ENCODE measurements at places on chromosomes 3 and 15.
A peak's percentile ranks its signal among the peaks of the same experiment; 100 is the strongest.

DNA sequence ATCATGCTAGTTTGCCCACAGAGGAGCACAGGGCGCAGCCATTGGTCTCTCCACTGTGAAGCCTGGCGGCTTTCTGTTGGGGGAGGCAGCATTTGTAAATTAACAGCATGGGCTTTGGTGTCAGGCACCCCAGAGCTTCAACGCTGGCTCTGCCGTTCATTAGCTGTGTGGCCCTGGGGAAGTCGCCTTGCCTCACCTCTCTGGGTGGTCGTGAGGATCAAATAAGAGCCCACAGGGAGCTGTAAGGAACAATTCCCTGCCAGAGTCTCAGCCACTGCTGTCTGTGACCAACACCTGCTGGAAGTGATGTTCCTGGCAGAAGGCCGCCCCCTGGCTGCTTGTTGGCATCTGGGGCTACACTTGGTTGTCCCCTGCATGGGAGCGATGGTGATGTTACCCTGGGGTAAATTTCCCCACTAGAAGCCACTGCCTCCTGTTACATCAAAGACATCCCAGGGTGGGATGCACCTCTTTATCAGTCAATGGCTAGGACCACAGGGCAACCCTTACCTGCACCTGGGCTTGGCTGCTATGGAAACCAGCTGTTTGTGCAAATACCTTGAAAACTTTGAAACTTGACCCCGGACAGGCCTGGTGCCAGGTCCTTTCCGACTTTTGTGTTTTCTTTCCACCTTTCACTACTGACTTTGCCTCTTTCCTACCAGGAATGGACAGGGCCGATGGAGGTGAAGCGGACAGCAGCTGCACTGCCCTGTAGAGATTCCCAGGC is 36.9 kb downstream of the DNASE1L3 start:
- DNase-seq, result no peak

DNA sequence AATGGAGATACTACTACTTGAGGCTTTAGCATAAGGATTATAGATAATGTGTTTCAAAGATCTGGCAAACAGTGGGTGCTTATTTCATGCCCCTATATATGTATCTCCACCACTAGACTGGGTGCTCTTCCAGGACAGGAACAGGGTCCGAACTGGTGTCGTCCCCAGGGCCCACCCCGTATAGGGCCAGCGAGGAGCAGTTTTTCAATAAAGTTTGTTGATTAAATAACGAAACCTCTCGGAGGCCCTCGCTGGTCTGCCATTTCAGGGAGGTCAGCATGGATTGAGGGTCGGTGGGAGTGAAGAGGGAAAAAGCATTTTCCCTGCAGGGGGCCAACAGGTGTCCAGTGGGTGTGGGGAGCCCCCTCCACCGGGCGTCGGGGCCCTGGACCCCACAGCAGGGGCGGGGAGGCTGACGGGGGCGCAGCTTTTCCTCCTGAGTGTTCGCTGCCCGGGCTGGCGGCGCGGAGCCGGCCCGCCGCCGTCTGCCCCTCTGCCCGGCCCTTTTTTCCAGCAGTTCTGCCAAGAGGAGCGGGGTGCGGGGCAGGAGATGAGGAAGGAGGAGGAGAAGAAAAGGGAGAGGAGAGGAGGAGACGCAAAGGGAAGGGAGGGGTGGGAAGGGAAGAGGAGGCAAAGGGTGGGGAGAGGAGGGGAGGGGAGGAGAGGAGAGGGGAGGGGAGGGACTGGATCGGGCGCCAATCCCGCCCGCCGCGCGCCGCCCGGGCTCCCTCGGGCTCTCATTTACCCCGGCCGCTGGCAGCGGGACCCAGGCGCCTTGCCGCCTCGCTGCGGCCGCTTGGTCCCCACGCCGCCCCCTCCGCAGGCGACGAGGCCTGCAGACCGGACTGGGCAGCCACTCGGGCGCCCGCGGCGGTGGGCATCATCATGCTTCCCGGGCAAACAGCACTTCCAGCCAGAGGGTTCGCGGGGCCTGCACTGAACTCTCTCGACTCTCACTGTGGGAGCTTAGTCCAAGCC is 66.3 kb downstream of the ISG20 start:
- peak; percentile 1 for DNase-seq

- no peak for DNase-seq
Observed at GRCh38 chr15:31409171-31409570, 82.5 kb downstream of the KLF13 start.

DNA sequence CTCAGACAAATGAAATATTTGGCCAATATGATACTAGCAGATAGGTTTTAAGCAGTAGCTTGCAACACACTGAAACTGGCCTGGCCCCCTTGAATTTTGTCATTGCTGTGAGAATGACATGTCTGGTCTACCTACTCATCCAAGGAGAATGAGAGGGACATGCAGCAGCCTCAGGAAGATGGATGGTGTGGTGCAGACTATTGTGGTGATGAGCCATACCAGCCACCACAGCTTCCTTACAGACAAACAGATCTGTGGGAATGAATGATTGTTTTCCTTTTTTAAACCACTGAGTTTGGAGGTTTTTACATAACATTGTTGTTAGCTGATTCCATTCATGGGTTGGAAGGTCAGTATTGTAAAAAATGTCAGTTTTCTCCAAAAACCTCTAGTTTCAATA is 133.7 kb upstream of the POU1F1 start:
- no peak for DNase-seq

GRCh38 chr3:16076564-16076963 is 97.9 kb upstream of the GALNT15 start:
- DNase-seq, result no peak

GRCh38 chr15:65863106-65863505 is 6.2 kb upstream of the RAB11A start:
- DNase-seq, result no peak

DNA sequence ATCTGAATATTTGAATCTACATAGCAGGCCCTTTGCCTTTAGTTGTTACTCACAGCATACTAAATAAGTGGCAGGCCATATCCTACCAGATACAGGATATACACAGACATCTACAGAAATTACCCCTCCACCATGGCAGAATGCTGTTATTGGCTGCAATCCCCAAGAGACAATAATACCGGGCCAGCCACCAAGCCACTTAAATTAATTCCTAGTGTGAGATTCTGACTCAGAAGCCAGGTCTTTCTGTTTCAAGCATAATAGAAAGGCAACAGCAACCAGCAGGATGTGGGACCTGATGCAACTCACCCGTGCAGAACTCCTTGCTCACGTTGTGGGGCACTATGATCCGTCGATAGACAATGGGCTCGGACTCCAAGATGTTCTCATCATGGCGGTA is 39.8 kb downstream of the CLK3 start:
- no peak for DNase-seq

DNA sequence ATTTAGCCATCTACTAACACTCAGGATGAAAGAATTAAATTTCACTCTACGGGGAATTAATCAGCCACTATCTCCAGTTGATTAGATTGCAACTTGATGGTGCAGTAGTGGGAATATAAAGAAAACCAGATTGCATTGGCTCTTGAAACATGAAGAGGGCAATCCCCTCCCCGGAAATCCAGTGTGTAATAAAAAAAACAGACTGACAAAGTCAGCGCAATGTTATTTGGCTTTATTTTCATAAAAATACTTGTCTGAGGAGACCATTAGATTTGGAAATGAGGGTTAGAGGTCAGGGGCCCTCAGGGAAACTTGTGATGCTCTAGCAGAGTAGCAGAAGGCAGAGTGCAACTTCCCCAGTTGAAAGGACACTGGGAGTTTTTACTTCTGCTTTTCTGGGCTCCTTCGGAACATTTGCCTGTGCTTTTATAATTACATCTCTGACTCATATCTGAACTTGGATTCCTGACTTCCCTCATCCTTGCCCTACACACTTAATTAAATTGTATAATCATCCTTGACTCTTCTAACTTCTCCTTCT is 326.8 kb downstream of the TUSC7 start:
- DNase-seq, result no peak

DNA sequence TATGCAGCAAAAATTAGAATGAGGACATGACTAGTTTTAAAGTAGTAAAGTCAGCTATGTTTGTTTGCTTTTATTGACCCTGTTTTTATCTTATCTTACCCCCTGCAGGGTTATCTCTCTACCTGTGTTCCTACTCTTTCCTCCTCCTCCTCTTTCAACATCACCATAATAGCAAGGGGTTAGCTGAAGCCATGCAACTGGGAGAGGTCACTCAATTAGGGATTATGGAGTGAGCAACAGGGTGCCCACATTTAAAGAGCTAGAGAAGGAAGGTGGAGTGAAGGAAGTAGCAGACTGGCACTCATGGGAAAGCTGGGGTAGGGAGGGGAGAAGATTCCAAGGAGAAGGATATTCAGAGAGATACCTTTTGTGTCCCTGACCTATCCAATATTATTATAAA is 125.9 kb downstream of the LRTM1 start:
- DNase-seq, result no peak

DNA sequence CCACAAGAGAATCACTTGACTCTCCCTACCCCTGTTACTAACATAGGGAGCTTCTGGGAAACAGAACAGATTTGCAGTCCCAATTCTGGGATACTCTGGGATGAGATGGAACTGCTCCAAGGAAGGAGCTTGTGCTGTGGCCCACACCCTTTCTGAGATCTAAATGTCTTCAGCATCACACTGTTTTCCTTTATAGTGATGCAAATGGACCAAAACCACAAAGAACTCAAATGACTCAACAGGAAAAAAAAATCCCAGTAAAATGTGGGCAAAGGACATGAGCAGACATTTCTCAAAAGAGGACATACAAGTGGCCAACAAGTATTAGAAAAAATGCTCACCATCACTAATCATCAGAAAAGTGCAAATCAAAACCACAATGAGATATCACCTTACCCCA is 155.6 kb downstream of the NECTIN3 start:
- DNase-seq, result no peak

DNA sequence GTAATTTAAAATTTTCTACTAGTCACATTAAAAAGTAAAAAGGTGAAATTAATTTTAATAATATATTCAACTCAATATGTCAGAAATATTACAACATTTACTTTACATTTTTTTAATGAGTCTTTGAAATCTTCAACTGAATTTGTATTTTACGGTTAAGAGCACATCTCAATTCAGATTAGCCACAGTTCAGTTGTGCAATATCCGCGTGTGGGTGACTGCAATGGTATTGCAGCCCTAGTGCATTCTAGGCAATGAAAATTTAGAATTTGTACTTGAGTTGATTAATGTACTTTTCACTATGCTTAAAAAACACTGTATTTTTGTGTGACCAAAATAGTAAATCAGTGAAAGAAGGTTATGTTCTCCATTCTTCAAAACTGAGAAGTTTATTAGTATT is 57.3 kb downstream of the CEP63 start:
- no peak for DNase-seq

- no peak for DNase-seq
Observed at GRCh38 chr15:92533298-92533697, 122.3 kb downstream of the FAM174B start.

- DNase-seq, result no peak
Observed at GRCh38 chr3:138367911-138368310, 19.5 kb downstream of the MRAS start.

DNA sequence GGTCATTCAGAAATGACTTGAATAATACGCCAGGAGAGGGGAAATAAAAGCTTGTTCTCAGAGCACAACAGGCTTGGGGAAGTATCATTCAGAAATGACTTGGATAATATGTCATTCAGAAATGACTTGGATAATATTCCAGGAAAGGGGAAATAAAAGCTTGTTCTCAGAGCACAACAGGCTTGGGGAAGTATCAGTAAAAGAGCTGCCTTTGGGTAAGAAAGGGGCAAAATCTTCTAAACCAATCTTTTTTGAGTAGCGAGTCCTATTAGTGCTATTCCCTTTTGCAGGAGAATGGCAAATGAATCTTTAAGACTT is 20.9 kb downstream of the GABRR3 start:
- no peak for DNase-seq

DNA sequence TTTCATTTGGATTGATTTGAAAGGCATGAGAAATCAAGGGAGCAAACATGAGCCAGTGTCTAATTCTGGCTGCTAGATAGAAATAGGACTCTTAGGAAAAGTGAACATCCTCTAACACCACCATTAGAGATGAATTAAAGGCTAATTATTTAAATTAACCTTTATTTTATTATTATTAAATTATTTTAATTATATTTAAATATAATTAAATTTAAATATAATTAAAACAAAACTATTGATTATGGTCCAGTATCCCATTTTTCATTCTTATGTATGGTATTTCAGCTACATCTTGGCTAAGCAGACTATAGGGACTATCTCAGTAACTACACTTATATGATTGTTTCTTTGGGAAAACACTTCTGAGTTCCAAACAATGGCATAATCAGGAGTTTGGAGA is 904.8 kb downstream of the NAALADL2 start:
- no peak for DNase-seq

DNA sequence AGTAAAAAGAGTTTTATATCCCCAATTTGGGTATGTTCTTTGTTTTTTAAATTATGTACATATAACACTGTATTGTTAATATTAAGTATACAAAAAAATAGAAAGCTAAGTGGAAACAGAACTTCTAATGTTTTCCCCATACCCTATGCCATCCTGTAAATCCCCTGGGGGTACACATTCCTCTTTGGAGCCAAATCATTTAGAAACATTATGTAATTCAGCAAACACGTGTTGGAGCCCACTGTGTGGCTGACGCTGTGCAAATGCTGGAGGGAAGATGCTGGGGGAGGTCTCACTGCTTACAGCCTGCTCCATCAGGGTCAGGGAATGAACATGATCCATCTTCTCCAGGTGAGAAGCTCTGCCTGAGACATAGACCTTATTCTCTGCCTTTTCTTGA is 52.8 kb downstream of the CRTC3 start:
- no peak for DNase-seq

DNA sequence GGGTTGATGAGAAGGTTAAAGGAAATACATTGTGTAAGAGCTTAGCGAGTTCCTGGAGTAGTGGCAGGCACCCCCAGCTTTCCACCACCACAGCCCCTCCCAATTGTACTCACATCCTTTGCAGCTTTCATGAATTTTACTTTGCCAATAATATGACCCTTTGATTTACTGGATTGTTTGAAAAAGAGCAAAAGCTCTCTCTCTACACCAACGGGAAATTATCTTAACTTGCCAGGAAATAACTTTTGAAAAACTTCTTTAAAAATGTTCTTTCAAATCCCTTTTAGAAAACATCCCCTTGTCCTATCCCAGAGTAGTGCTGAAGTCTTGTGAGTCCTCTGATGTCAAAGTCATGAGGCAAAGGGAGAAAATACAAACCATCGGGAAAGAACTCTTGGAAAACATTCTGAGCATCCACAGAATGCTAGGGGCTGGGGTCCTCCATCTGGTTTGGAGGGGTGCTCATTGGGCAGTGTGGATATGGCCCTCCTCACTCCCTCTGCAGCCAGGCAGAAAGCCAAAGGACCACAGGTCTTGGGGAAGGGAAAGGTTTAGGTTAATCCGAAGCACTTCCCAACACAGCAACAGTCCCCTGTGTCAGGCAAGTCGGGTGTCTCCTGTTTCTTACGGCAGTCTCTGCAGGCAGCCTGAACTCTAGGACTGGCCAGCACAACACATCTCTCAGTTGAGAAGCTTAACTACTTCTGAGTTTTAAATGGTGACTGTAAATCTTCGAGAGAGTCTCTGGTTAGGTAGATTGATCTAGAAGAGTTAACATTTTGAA is 36.5 kb downstream of the BOC start:
- DNase-seq, result no peak

DNA sequence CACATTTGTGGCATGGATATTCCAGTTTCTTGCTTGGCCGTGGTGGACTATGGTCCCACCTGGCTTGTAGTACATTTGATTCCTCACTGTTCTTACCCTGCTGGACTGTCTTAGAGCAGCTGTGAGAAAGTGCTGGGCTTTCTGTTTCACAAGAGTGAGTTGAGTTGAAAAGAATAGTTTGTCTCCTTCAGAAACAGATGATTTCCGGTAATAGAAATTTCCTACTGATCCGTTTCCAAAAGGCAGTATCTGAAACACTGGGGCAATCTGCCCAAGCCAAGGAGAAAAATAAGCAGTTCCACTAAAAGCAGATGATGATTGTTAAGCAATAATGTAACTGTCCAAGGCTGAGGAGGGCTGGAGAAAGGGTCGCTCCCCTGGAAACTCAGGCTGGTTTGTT is 96.0 kb downstream of the SUCLG2 start:
- no peak for DNase-seq

All from cerebellar cortex (tissue), 1 donor.